ENCODE measurements at places on chromosomes 12 and 14. TPM values are rescaled to one million over a fixed set of nuclear protein-coding genes. Genes with fewer than 3 reads are reported as not detected.
A peak's percentile ranks its signal among the peaks of the same experiment; 100 is the strongest.

PEX5 gene
- 50.5 TPM for total RNA-seq

CD69 gene
- not detected for total RNA-seq

GRCh38 chr12:48003226-48004052, 837 bp downstream of the COL2A1 start:
- H3K36me3 ChIP-seq, result no peaks in the 10 kb centered on the region
- H3K4me1 ChIP-seq, result peaks cover 24% of the 10 kb centered on the region
- H3K4me3 ChIP-seq, result peak overlapping the region; percentile 27
- DNase-seq, result no peak
- peaks cover 100% of the 10 kb centered on the region for H3K27me3 ChIP-seq

DNA sequence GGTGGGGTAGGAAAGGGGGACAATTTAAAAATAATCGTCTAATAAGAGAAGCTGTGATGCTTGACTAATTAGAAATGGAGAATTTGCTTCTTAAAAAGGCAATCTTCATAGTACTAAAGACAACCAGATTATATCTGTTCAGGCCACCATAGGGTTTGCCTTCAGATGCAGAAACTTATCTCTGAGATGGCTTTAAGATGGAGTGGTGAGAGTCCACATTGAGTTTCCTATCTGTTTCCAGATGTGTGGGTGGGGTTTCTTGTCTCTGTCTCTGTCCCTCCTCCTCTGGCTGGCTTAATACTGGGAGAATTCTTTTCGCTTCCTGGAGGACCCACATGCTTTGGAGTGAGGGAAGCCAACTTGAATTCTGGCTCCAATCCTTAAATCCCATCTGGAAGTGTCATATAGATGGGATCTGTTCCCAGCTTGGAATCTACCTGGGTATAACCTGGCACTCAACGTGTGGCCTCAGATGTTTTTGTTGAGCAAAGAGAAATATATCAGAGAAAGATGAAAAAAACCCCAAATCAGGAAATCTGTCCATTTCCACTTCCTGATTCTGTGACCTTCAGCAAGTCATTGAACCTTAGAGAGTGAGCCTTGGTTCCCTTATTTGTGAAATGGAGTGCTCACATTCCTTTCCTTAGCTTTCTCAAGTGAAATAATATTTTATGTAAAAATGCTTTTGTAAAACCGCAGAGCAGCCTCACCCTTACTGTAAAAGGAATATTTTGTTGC, 66.4 kb downstream of the CHST11 start:
- peaks cover 16% of the 10 kb centered on the region for H3K4me1 ChIP-seq
- no peaks in the 10 kb centered on the region for H3K36me3 ChIP-seq
- no peak for DNase-seq
- H3K4me3 ChIP-seq, result no peak overlapping the region

DNA sequence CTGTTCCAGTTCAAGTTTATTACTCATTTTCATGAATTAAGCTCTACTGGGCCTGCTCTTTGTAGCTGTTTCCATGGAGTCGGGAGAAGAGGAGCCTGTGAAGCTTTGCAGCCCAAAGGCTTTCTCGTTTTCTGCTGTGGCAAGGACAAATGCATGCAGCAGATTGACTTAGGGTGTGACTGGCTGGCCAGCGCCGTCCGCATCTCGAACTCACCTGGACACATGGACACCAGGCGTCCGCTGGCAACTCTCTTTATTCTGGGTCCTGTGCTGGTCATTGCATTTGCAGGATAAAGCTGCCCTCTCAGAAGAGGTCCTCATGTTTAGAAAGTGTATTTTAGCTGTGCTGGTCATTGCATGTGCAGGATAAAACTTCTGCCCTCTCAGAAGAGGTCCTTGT, 350.4 kb downstream of the TMEM121 start:
- no peaks in the 10 kb centered on the region for H3K4me1 ChIP-seq
- no peak overlapping the region for H3K4me3 ChIP-seq
- no peak for DNase-seq

DNA sequence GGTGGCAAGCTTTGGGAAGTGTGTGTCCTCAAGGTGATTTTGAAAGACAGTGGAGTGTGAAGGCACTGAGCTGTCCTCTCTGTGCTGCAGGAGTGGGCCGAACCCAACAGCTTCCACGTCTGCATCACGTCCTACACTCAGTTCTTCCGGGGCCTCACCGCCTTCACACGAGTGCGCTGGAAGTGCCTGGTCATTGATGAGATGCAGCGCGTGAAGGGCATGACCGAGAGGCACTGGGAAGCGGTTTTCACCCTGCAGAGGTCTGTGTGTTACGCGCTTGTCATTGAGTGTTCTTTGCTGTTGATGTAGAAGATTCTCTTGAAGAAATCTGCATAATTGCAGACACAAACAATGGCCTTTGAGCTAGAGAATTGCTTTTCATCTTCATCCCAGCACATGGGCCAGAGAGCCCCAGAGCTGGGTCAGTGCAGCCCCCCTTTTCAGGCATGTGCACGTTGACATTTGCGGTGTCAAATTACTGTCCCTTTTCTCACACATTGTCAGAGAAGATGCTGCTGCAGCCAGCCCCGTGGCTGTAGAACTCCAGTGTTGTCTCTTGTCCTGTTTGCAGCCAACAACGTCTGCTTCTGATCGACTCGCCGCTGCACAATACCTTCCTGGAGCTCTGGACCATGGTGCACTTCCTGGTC, 63.3 kb downstream of the EP400 start:
- no peak overlapping the region for H3K4me3 ChIP-seq
- H3K4me1 ChIP-seq, result no peaks in the 10 kb centered on the region
- H3K27ac ChIP-seq, result no peak overlapping the region
- no peaks in the 10 kb centered on the region for H3K27me3 ChIP-seq
- no peak for DNase-seq
- peaks cover 20% of the 10 kb centered on the region for H3K36me3 ChIP-seq

DNA sequence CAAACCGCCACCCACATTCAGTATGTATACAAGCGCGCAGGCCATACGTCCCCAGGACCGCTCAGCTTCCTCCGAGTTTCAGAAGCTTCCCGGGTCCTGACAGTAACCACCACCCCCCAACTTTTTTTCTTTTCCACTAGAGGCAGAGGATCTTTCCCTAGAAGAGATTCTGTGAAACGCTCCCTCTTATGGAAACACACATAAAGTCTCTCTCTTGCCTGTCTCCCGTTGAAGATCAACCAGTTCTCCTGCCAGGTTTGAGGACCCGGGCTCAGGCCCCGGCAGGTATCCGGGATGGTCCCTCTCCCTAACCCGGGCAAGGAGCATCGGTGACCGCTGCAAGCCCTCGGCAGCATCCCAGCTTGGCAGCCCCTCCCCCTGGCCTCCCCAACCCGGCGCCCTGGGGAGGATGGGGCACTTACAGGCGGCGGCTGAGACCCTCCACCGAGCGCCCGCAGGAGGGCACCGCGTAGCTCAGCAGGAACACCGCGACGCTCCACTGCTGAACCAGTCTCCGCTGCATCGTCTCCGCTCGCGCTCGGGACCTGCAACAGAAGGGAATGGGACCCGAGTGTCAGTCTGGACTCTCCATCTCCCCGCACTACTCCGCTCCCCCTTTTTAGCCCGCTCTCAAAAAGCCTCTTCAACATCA, 3.4 kb downstream of the PTHLH start:
- DNase-seq, result peak; percentile 69
- peaks cover 40% of the 10 kb centered on the region for H3K27me3 ChIP-seq
- no peak overlapping the region for H3K27ac ChIP-seq
- H3K4me3 ChIP-seq, result peak overlapping the region; percentile 38

DNA sequence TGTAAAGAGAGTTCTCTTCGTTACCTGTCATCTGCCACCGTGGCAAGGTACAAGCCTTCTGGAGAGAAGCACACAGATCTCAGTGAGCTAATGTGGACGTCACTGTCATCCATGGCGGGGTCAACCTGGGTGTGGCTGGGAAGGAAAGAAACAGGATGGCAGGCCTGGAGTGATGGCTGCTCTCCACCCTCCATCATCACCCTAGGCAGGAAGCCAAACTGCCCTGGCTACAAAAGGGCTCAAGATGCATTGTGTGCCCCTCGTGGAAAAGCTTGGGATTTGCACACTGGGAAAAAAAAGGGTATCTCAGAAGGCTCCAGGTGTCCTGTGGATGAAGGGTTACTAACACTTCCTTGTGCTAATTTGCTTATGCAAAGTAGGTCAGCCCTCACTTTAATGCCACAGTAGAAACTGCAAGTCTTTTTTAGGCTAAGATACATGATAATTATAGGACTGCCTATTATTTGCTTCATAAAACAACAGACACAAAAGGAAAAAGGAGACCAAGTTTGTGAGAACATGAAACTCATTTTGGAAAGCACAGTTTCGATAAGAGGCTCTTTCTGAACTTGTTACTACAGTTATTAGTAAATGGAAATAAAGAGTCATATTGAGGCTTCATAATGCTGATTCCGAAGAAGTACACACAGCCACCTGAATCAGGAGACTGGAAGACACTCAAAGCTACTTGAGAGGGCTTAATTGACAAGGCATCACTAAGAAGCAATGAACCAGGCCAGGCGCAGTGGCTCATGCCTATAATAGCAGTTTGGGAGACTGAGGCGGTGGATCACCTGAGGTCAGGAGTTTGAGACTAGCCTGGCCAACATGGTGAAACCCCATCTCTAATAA, 18.9 kb downstream of the RFC5 start:
- H3K4me1 ChIP-seq, result no peaks in the 10 kb centered on the region
- DNase-seq, result no peak
- peaks cover 61% of the 10 kb centered on the region for H3K36me3 ChIP-seq
- H3K4me3 ChIP-seq, result no peak overlapping the region
- H3K27ac ChIP-seq, result no peak overlapping the region

- no peak overlapping the region for H3K4me3 ChIP-seq
- H3K27ac ChIP-seq, result no peak overlapping the region
- DNase-seq, result no peak
These were observed 35.8 kb downstream of the ATP2A2 start for GRCh38 chr12:110316861-110317260.

Measured in H1 (cell line).